ENCODE measurements at places on chromosomes 16 and 17.

DNA sequence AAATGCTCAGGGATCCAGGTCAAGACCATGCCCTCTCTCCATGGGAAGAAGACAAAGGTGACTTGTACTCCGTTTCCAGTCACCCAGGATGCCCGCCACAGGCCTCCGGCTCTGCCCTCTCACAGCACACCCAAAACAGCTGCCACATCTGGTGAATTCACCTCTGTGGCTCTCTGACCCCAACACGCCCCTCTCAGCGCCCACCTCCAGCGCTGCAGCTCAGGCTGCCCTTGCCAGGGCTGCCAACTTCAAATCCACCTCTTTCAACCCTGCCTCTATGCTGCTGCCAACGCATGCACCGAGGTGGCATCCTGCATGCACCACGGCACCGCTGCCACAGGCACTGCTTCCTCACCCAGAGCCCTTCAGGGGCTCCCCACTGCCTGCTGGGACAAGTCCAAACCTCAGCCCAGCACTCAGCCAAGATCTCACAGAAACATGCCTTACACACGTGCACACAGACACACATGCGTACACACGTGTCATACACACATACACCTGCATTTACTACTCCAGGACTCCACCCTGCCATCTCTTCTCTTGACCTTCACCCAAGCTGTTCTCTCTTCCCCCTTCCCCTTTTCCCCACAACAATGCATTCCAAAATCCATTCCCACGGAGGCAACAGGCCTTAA, 7.5 kb downstream of the HID1 start:
- DNase-seq, result no peak

DNA sequence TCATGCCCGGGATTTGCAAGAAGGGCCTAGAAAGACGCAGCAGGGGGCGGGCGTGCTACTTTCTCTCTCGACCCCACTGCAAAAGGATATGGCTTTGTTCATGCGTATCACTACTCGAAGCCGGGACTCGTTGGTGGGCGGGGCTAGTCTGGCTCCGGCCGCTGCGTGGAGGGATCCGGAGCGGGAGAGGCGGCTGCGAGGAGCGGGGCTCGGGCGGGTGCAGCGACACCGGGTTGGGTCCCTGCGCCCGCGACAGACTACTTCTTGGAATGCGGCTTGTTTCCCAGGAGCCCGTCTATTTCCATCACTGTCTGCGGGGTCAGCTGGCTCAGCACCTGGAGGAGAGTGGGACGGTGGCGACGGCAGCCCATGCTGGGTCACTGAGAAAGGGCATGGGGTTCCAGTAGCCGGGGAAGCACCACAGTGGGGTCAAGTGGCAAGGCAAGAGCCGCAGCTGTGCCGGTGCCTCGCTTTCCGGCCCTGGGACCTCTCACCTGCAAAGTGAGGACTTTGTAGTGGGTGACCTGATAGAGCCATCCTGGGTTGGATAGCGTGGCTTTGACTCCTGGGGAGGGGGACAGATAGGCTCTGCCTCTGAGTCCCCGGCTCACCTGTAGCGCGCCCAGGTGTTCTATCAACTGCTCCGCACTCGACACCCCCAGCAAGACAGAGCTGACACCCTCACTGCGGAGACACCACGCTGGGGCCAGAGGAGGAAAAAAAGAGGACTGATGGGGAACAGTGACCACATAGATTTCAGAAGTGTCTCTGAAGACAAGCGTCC, 6.6 kb downstream of the KCNAB3 start:
- DNase-seq, result peak; percentile 84

DNA sequence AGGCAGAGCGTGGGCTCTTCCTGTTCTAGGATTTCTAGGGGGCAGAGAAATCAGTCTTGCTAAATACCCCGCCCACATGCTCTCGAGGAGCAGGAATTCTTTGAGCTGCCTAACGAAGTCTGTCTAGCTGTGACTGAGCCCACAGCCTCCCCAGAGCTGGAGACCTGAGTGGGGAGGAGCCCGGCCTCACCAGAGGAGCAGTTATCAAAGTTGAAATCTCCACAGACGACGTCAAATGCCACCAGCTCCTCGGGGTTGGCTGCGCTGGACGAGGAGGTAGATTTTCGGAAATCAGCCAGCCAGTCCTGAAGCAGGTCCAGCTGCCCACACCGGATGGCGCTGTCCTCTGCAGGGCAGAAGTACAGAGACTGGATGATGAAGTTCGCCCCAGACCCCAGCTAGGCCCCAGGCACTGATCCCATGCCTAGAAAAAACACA, 53.8 kb downstream of the PRMT7 start:
- DNase-seq, result no peak

DNA sequence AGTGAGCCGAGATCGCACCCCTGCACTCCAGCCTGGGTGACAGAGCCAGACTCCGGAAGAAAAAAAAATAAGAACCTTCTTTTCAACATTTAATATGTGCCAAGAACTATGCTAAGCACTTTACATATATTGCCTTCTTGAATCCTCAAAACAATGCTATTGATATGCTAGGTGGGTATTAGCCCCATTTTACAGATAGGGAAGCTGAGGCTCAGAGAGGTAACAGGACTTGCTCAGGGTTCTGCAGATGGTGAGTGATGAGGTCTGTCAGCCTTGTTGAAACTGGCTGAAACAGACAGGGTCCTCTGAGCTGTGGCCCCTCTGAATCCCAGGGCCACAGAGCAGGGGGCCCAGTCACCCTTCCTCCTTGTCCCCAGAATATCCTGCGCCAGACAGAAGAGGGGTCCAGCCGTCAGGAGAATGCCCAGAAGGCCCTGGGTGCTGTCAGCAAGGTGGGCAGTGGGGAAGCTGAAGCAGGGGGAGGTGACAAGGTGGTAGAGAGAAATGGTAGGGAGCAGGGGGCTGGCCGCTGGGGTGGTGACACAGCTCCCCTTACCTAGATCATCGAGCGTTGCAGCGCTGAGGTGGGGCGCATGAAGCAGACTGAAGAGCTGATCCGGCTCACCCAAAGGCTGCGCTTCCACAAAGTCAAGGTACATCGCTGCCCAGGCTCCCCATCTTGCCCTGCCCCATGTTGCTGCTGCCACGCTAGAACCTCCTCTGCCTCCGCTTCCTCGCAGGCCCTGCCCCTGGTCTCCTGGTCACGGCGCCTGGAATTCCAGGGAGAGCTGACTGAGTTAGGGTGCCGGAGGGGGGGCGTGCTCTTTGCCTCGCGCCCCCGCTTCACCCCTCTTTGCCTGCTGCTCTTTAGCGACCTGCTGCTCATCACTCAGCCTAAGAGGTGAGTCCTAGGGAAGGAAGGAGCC, 8.2 kb downstream of the ARHGEF15 start:
- DNase-seq, result no peak

GRCh38 chr17:70804161-70804560, 634.8 kb downstream of the KCNJ2 start:
- DNase-seq, result no peak

DNA sequence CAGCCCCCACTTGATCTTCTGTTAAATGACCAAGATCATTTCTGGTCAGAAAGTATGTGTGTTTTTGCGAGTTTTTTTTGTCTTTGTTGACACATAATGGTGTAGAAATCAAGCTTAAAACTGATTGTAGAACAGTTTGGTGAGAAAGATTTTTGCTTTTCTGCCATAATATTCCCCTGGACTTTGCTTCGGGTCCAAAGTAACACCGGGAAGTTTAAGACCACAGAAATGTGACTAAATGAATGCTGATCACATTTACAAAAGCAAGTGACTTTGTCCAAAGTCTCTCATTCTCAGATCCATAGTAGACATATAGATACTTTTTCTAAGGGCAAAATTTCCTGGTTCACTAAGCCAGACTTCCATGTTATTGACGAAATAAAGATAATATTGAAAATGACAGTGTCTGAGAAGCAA, 2.6 kb downstream of the FAM20A start:
- no peak for DNase-seq

DNA sequence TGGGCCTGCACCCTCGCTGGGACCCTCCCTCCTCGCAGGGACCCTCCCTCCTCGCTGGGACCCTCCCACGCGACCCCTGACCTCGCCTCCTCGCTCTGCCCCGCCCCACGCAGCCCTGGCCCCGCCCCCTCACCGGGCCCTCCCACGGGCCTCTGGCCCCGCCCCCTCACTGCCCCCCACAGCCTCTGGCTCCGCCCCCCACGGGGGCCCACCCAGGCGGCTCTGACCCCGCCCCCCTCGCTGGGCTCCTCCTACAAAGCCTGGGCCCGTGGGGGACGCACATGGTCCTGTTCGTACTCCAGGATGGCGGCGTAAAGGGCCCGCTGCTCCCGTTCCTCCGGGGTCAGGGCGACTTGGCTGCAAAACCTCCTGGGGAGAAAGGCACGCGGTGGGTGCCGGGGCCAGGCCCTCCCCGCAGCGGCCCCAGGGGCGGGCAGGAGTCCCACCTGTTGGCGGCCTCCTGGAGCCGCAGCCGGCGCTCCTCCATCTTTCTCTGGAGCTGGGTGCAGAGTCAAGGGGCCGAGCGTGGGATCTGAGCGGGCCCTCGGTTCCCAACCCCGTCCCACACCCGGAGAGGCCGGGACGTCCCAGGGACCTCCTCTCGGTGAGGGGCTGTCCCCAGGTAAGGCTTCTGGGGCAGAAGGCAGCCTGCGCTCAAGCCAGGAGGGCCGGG, 9.0 kb downstream of the VPS9D1 start:
- DNase-seq, result peak; percentile 78

DNA sequence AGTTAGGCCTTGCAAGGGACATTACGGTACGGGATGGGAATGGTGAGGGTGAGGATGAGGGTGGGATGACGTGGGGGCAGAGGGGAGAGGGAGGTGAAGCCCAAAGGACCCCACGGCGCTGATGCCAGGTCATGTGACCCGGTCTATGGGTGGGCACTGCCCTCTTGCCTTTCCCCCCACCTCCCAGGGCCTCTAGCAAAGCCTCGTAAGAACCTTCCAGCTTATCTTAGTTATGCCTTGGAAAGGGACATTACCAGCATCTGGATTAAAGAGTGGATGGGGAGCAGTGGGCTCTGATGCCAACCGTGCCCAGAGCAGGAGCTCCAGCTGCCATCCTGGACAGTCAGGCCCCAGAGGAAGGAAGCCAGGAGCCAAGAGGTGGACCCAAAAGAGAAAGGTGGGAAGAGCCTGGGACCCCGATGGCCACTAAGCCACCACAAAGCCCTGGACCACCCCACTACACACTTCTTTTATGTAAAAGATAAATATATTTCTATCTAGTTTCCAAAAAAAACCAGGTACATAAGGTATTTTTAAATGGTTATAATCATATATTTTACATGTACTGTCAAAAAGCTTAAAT, 40.9 kb downstream of the TK2 start:
- DNase-seq, result no peak

DNA sequence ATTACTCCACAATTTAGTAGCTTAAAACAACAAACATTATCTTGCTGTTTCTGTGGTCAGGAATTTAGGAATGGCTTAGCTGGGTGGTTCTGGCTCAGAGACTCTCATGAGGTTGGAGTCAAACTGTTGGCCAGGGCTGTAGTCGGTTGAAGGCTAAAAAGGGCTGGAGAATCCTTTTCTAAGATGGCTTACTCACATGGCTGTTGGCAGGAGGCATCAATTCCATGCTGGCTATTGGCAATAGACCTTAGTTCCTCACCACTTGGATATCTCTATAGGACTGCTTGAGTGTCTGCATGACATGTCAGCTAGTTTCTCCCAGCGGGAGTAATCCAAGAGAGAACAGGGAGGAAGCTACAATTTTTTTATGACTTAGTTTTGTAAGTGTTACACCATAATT, 6.6 kb upstream of the EFCAB13 start:
- no peak for DNase-seq

GRCh38 chr17:56536766-56537165, 56.7 kb upstream of the NOG start:
- no peak for DNase-seq

DNA sequence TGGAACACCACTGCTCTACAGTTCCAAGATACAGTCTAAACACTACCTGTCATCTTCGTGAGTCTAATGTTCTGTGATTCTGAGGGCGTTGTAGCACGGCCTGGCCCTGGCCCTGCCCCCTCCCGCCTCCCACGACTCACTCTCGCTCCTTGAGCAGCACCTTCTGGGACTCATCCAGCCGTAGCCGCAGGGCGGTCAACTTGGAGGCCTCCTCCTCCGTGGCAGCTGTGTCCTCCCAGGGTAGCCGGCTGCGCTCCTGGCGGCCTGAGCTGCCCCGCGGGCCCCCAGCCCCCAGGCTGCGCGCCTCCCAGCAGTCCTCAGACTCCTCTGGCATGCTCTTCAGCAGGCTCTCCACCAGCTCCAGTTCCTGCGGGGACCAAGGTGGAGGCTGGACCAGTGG, 10.6 kb downstream of the CCDC102A start:
- no peak for DNase-seq

DNA sequence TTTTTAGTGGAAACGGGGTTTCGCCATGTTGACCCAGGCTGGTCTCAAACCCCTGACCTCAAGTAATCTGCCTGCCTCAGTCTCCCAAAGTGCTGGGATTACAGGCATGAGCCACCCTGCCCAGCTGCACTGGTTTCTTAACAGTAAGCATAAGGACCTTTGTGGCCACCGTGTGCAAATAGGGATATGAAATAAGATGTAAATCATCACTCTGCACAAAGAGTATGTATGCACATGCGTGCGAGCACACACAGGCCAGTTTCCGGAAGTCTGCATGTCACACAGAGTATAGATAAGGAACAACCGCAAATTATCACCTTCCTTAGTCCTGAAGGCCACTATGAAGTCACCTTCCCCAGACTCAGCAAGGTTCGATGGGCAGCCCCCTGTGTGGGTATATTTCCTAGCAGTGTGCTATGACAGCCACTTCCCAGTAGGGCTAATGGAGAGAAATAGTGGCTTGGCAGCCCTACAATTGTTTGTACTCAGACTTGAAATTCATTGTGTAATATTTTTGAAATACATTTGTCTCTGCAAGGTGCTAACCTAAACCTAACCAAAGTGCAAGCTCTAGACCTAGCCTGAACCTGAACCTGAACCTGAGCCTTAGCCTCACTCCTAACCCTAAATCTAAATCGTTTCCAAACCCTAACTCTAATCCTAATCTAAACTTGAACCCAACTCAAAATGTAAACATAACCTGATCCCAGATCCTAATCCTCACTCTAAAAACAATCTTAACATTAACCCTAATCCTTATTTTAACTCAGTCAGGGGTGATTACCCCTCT, 48.4 kb upstream of the SKAP1 start:
- DNase-seq, result peak; percentile 51
